ENCODE measurements at places on chromosomes 5 and 9.

DNA sequence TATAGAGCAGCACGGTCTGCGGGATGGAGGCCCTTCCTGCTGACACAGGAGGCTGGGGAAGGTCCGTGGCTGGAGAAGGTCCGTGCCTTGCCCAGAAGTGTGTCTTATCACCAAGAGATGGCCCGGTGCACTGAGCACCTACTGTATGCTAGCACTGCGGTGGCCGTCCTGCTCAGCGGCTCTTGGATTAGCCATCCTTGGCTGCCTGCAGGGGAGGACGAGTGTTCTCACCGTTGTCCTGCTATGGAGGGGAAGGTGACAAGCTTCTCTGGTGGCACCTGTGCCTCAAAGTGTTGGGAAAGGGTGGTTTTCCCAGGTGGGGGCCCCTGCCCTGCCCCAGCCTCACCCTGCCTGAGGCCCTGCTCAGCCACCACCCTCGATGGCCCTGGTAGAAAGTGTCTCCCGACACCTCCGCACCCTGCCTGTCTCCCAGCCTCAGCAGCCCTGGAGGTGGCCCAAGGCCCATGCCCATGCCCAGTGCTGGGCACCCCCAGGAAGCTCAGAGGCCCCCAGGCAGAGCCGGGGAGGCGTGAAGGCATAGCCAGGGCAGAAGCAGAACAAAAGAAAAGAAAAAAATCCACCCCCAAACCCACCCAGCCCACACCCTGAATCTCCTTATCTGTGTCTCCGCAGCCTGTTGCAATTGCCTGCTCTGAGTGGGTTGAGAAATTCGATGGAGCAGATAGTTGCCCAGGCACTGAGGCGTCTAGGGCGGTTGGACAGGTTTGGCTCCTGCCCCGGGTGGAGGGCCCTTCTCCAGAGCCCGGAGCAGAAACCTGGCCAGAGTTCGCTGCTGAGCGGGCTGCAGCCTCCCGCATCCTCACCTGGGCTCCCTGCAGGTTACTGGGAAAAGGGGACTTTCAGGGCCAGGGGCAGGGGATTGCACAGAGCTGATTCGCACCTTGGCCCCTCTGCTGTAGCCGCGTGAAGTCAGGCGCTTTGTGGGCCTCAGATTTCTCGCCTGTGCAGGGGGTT lies 30.5 kb downstream of the RXRA start:
- no peak for DNase-seq

GRCh38 chr5:16736158-16736995 lies 119.6 kb upstream of the RETREG1 start:
- no peak for DNase-seq

GRCh38 chr5:1967736-1968135 lies 85.0 kb upstream of the IRX4 start:
- no peak for DNase-seq

GRCh38 chr5:66661149-66661548 lies 65.0 kb downstream of the MAST4 start:
- no peak for DNase-seq

DNA sequence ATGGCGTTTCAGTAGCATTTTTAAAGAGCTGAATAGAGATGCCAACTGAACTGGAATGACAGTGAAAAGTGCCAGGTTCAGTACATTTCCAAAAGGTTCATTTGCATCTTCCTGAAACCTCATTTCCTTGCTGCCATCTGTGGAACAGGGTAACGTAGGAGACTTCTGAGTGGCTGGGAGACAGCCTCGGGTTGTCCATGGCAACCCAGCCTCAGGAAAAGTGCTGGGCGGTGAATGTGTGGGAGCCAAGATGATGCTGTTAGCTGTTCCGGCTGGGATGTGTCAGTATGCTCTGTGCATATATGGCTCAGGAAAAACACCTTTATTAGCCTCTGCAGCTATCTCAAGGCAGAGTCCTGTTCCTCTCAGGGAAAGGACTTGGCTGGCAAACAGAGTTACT lies 87.5 kb downstream of the KLHL3 start:
- DNase-seq: no peak

DNA sequence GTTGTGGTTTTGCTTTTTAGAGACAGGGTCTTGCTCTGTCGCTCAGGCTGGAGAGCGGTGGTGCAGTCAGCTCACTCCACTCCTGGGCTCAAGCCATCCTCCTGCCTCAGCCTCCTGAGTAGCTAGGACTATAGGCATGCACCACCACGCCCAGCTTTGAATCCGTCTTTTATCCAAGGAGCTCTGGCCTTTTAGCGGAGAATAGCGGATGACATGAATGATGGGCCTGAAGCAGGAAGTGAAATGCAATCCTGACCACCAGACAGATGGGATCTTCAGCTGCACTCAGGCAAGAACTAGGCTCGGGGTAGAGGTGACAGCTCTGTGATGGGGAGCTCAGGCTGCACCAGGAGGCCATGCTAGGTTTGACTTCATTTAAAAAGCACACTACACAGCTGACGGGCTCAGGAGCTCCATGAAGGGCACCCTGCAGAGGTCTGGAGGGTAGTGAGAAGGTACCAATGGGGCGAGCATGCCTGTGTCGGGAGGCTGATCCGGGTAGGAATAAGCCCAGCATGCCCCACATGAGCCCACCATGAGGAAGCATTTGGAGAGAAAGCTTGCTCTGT lies 21.9 kb downstream of the POLR1E start:
- DNase-seq: no peak
